ENCODE measurements at places on chromosomes 7 and 10.

DNA sequence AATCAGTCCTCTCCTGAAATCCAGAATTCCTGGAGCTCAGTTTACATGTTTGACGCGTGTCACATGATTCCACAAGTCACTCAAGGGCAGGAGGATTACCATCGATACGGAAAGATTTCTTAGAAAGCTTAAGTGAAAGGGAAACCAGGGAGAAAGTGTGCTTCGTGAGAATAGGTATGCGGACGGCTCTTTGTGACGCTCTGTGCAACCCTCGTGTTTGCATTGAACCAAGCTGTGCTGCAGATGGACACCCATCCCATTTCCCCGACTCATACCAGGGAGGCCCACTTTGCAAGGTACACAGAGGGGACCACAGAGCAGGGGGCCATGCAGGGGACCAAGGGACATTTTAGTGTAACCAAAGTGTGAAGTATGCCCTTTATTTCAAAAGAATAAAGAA, 43.2 kb downstream of the IKZF1 start:
- no peak for DNase-seq

DNA sequence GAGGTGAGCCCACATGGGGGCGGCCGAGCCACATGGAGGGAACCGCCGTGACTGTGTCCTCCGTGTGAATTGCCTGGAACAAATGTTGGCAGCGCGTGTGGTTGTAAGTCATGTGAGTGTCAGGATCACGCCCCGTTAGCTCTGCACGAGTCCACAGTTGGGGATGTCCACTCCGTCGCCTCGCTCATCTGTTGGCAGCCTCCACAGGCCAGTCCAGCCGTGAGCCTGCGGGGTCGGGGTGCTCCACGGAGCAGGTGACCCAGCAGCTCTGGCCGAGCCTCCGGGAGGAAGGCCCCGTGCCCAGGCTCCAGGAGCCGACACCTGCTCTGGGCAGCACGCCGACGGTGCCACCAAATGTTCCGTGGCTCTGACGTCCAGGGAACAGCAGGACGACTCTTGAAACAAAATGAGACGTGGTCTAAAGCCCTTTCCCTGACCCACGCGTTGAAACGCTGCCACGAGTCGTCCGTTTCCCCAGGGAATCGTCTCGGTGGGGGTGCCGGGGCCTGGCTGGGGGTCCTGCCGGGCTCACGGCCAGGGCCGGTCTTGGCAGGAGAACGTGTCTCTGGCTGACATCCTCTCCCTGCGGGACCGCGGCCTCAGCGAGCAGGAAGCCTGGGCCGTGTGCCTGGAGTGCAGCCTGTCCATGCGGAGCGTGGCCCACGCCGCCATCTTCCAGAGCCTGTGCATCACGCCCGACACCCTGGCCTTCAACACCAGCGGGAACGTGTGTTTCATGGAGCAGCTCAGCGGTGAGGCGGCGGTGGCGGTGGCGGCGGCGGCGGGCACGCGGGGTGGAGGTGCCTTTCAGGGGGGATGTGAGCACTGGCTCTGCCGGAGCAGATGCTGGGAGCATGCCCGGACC, 7.0 kb downstream of the KNDC1 start:
- DNase-seq = no peak

- DNase-seq = no peak
Measured at GRCh38 chr7:108268200-108268820, 138.1 kb upstream of the LAMB4 start.

DNA sequence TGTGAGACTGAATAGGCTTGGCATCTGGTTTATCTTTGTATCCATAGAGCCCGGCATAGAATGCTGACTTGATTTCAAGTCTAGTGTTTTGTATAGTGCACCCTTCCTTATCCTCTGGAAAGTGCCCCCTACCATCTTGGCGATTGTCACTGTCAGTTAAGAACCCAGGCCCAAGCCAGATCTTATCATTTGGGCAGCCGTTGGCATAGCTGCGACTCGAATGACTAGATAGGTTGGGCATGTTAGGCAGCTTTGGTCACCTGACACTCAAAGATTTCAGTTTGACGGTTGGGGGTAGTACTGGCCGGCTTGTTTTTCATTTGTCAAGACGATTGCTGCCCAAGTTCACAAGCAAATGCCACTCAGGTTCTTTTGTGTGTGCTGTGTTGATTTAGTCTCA, 6.6 kb downstream of the NIPSNAP2 start:
- no peak for DNase-seq

DNA sequence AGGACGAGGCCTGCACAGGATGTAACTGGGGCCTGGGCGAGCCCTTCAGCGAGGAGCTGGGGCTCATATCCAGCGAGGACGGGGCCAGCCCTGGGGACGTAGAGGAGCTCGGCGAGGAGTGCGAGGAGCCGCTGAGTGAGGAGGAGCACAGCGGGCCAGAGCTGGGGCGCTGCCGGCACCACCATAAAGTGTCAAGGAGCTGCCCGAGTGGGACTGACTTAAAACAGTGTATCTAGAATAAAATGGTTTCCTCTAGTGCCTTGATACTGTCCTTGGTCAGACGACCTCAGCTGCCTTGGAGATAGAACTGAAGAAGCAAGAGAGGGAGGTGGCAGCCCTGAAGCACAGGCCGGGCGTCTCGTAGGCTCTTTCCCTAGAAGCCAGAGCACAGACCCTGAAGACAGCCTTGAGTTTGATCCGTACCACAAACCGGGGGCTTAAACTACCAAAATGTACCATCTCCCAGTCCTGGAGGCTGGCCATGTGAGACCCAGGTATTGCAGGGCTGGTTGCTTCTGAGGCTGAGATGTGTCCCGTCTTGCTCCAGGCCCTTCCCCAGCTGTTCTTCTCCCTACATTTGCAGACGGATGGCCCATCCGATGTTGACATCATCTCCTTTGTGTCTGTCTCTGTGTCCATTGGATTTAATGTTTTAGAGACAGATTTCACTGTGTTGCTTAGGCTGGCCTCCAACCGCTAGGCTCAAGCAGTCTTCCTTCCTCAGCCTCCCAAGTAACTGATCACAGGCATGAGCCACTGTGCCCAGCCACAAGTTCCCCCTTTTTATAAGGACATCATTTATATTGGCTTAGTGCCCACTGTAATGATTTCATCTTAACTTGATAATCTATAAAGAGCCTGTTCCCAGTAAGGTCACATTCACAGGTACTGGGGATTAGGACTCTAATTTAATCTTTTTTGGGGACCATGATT, 35.8 kb downstream of the DNAJB6 start:
- DNase-seq = no peak

DNA sequence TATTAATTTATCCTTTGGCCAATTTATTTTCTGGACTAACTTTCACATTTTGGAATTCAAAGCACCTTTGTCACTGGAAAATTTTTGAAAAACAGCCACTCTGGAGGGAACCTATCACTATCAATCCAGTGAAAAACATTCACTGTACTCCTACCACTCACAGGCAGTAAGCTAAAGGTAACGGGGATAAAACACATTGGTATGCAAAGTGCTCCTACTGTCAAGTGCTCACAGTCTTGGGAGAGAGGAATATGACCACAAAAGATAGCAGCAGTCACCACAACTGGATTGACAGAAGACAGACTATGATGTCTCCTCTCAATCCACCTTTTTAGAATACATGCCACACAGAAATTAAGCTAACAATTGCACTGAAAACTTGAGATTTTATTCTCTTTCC, 13.3 kb downstream of the GSAP start:
- DNase-seq = no peak

GRCh38 chr10:130500261-130501000, 364.2 kb downstream of the GLRX3 start:
- no peak for DNase-seq

DNA sequence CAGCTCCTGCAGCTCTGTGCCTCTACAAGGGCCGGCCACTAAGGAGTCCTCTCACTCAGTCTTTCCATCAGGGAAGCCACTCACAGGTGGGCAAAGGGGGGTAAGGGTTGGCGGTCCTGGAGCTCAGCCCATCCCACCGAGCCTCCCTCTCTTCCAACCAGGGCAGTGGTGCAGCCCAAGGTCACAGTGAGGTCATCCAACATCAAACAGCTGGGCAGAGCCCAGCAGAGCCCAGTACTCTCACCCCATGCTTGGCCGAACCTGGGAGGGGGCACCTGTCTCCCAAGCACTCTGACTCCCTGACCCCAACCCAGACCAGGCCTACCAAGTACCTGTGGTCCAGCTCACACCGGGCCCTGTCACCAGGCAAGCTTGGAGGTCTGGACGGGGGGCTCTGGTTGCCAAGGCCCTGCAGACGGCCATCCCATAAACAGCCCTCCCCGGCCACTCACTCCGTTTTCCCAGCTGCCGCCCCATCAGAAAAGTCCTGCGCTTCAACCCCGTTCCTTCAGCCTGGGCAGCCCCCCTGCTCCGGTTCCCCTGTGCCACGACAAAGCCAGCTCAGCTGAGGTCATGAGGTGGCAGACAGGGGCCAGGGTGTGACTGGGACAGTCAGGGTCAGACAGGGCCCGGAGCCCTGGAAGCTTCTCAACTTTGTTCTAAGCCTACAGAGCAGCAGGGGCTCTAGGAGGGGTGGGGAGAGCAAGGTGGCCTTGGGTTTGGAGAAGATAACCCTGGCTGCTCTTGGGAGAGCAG, 27.5 kb downstream of the PDGFA start:
- no peak for DNase-seq

DNA sequence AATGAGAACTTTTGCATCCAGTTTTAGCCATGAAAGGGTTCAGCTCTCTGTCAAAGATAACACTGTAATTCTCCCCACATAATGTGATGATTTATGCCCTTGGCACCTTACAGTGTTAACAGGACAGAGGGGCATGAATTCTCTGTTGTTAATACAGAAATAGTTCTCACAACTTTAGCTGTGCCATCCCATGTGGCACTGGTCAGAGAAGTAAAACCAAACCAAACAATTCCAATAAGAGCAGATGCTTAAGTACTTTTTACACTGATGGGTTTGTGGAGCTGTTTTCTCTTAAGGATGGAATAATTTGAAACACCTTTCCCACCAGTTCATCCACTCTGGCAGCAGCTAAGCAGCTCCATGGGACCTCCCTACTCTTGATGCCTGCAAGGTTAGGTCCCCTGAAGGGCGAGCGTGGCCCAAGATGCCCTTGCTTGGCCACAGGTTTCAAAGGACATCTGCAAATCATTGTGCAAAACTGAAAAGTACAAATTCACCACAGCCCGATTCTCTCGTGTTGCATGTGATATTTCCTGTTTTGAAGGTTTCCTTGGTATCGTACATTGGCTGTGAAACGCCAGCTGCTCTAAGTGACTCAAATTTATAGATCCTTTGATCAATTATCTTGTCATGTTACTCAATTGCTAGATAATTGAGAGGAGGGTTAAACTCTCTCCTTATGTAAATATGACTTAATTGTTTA, 82.5 kb upstream of the CREB5 start:
- DNase-seq = no peak

DNA sequence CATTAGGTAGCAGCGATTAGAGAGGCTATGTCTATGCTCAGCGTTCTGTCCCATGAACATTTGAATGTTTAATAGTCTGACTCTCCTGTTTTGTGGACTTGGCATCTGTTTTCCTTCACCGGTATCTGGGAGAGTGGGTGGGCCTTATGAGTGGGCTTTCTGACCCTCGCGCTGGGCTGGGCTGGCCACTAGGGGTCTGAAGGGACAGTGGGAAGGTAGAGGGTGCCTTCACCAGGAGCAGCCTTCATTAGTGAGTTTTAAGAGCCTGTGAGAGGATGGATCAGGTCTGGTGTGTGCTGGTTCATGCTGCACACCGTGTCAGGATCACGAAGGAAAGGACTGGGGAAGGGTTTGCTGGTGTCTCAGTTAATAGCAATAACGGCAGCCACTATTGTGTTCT, 33.4 kb downstream of the DCLRE1A start:
- no peak for DNase-seq

GRCh38 chr10:98323221-98324164, 55.5 kb upstream of the LOXL4 start:
- no peak for DNase-seq

- DNase-seq = no peak
Measured at GRCh38 chr7:145599376-145599775, 517.2 kb upstream of the CNTNAP2 start.

- no peak for DNase-seq
Measured at GRCh38 chr7:127150543-127150942, 102.2 kb downstream of the GRM8 start.

DNA sequence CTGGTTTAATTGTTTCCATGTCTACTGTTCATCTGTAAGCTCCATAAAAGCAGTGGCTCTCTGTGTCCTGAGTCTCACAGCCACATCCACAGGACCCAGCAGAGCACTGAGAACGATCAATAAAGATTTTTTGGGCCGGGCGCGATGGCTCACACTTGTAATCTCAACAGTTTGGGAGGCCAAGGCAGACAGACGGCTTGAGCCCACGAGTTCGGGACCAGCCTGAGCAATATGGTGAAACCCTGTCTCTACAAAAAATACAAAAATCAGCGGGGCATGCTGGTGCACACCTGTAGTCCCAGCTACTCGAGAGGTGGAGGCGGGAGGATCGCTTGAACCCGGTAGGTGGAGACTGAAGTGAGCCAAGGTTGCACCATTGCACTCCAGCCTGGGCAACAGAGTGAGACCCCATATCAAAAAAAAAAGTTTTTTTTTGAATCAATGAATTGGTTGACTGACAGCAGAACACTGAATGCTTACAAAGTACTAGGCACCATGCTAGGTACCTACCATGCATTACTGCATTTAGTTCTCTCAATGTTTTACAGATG, 4.5 kb downstream of the SLC37A3 start:
- no peak for DNase-seq

DNA sequence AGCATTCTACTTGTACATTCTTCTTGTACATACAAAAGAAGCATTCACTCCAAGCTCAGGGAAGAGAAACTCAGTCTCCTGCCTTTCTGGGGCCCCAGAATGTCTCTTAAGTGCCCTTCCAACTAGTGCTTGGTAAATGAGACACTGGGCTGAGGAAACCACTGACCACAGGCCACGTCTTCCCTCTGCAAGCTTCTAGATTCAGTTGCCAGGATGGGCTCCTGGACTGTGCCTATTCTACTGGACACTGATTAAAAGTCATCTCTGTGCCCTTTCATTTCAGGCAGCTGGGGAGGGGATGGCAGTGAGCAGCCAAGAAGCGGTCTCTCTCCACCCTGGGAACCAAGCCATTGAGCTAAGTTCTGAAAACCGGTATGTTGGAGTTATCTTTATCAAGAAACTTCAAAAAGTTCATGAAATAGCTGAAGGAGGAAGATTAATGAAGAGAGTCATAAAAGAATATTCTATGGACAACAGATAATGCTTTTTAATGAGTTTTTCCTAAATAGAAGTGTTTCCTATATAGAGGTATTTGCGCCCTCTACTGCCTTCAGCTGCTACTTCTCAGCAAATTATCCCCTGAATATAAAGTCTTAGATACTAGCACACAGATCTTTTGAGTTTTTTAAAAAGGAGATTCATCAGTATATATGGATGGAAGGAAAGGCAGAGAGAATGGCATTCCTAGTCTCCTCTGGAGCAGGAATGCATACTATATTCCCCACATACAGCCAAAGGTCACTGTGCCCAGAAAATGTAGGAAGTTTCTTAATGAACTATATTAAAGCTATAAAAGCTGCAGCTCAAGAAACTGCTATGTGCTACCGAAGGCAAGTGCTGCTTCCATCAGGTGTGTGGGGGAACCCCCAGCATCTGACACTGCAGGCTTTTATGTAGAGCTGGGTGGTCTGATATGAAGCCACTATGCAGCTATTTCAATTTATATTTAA, 8.4 kb upstream of the IFIT1B start:
- no peak for DNase-seq

Measured in stimulated activated CD4-positive, alpha-beta T cell treated with anti-CD3 and anti-CD28 coated beads, Interleukin-12 subunit alpha, Interleukin-12 subunit beta, amount 100 ng/mL, for 24 hours (primary cell).